ENCODE measurements at places on chromosomes 1 and 21. TPM values are rescaled to one million over a fixed set of nuclear protein-coding genes. Genes with fewer than 3 reads are reported as not detected.

Gene IL6R
- polyA plus RNA-seq, result 3.0 TPM

Gene S100A9
- 351 TPM for polyA plus RNA-seq

Gene LMX1A
- 1.2 TPM for polyA plus RNA-seq

Gene NPHS2
- polyA plus RNA-seq, result 0.46 TPM

Gene GUCA2B
- 168 TPM for polyA plus RNA-seq

Gene SIK1
- 6.7 TPM for polyA plus RNA-seq
